Suprapubic skin (tissue), 4 donors: ENCODE measurements at places on chromosomes 2 and 18.

- DNase-seq: no peak
Observed at GRCh38 chr2:11387100-11387390, 42.6 kb upstream of the ROCK2 start.

DNA sequence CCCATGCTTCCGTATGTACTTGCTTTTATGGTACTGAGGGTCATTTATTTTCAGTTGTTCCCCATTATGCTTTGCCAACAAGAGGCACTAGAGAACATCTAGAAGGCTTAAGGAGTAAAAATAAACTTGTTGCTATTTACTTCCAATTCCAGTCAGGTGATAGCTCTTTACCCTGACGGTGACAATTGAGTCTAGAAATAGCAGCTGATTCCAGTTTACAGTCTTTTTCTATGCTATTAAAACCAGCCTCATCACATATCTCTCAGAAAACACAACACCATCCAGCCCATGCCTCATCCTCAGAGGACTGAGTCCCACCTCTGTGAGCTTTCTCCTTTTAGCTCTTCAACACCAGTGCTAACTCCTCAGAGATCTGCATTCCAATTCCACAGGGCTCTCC lies 327.0 kb downstream of the GPD2 start:
- DNase-seq: no peak

GRCh38 chr2:35408320-35408719 lies 947.3 kb upstream of the CRIM1 start:
- no peak for DNase-seq

- no peak for DNase-seq
Observed at GRCh38 chr2:101788995-101789970, 91.8 kb downstream of the MAP4K4 start.

GRCh38 chr2:54364409-54364808 lies 91.7 kb upstream of the SPTBN1 start:
- no peak for DNase-seq

DNA sequence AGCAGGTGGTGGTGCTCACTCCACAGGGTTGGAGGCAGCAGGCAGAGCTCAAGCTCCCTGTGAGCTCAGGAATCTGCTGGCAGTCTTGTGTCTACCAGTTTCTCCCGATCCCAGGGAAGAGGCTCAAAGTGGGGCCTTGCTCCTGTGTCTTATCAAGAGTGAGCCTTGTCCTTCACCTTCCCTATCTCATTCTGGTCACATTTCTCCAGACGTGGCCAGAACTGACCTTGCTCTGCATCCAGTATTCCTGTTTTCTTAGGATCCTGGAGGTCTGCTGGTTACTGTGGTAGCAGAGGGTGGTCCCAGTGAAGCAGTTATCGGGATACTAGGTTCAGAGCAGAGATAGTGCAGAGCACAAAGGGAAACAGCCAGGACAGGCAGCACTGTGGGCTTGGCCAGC lies 47.1 kb upstream of the ASB18 start:
- no peak for DNase-seq

- no peak for DNase-seq
Observed at GRCh38 chr2:187774551-187775071, 220.4 kb upstream of the TFPI start.

- peak; percentile 79 for DNase-seq
Observed at GRCh38 chr2:11697103-11697871, 27.3 kb upstream of the NTSR2 start.

DNA sequence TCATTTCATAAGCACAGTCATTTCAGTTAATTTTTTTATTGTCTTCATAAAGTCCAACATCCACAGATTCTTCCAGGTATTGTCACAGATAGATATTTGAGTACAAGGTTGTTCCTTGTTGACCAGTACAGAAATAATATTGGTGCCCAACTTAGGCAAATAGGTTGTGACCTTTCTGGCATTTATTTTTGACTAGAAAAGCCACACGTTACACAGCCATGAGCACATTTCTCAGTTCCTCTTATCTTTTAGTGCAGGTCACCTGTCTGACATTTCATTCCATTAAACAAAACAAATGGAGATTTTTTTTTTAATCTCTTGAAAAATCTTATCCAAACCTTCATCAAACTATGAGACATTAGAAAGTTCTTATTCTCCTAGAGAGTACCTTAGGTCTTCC lies 428.8 kb downstream of the ZNF521 start:
- DNase-seq: no peak

DNA sequence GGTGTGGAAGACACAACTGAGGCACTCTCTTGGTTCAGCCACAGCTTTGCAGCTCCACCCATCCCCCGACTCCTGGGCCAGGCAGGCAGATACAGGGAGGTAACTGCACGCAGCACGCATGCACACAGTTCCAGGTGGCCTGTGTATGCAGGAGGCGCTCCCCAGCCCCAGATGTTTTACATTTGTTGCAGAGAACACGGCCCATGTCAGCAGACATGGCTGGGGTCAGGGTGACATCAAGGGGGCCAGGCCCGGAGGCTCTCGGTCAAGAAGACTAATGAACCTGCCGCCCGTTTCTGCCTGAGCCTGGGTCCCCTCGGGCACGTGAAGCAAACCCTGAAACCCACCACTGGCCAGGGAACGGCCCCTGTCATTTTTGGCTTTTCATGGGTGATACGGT lies 57.3 kb downstream of the TWIST2 start:
- no peak for DNase-seq

GRCh38 chr2:12361506-12361905 lies 355.2 kb upstream of the TRIB2 start:
- DNase-seq: no peak

- DNase-seq: no peak
Observed at GRCh38 chr2:128589681-128590080, 271.0 kb upstream of the HS6ST1 start.

DNA sequence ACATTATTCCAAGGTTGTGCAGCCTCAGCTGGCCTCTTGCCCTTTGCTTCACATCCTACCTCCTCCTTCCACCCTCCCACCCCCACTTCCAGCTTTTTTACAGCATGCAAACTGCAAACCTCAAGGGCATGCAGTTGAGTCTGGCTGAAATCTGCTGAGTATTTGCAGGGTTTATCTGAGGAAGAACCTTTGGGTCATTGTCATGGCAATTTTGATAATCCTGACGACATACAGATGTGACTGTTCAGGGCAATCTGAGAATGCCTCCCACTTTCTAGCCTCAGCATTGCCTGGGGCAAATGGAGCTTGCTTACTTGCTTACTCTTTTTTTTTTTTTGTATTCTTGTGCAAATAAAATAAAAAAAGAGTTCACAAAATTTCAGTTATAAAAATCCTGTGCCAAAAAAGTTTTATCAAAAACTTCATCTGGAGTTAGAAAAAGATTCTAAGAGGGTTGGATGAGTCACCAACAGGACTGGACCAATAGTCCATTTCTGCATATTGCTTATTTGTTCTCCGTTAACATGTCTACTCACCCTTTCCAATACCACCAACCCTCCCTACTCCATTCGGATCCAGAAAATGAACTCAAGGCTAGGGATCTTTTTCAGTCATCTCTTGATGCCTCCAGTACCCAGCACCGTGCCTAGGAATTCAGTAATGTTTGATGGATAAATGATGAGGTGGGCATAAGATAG lies 23.6 kb upstream of the LHCGR start:
- no peak for DNase-seq

DNA sequence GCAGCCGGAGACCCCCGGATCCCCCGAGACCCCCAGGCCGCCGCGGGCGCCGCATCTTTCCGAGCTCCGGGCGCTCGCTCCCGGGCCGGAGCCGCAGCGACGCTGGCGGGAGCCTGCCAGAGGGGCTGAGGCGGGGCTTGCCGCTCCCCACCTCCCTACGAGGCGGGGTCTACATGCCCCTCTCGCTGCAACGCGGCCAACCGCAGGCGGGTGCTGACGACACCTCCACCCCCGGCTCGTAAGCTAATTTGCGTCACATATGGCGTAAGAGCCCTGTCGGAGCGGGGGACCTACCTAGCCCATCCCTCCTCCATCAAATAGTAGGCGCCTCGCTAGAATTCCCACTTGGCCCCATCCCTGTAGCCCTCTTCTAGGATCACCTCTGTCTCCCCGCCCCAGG lies at the start of gene PTPRN:
Gene PTPRN (minus strand): TSS at position 124 of the 400 bp plus-strand sequence. CDS start 69 bp downstream, at position 55.
- DNase-seq: no peak

DNA sequence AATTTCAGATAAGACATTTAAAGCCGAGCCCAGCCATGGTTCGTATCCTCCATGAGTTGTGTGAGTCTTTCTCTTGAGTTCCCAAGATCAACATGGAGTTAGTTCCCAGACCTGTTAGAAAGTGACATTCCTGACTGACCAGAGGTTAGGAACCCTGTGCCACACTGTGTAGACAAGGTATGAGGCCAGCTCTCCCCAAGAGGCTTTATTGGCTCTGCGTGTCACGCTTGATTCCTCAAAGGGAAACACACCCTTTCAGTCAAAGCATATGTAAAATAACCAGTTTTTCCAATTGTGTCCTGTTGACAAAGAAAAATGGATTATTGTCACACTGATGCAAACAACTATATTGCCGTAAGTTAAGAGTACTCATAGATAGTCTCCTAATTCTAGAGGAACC lies 1.2 kb downstream of the SULT1C3 start:
- no peak for DNase-seq
